ENCODE measurements at places on chromosomes 1 and 21.

DNA sequence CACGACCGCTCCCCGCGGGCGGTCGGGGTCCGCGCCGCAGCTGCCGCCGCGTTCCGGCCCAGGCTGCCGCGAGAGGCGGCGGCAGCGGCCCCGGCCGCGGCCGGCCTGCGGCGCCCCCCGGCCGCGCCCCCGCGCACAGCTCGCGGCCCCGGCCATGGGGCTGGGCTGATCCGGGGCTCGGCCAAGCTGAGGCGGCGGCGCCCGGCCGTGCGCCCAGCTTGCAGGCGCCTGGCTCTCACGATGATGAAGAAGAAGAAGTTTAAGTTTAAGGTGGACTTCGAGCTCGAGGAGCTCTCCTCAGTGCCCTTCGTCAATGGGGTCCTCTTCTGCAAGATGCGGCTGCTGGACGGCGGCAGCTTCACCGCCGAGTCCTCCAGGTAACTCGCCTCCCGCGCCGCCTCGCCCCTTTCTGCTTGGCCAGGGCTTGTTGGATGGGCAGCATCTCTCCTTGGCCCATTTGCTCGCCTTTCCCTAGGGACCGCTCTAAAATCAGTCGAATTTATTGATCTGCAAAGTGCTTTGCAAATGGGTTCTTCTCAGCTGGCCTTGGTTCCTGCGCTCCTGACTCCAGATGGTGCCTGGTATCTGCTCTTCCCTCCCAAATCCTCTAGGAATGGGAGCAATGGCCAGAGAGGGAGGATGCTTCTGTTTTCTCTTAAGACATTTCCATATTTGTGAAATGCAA is 431 bp downstream of the EEIG2 start:
- H3K27me3 ChIP-seq: no peaks in the 10 kb centered on the region
- peak overlapping the region; percentile 96 for H3K27ac ChIP-seq
- H3K4me1 ChIP-seq: peaks cover 29% of the 10 kb centered on the region
- peak overlapping the region; percentile 95 for H3K4me3 ChIP-seq
- H3K36me3 ChIP-seq: peaks cover 13% of the 10 kb centered on the region

DNA sequence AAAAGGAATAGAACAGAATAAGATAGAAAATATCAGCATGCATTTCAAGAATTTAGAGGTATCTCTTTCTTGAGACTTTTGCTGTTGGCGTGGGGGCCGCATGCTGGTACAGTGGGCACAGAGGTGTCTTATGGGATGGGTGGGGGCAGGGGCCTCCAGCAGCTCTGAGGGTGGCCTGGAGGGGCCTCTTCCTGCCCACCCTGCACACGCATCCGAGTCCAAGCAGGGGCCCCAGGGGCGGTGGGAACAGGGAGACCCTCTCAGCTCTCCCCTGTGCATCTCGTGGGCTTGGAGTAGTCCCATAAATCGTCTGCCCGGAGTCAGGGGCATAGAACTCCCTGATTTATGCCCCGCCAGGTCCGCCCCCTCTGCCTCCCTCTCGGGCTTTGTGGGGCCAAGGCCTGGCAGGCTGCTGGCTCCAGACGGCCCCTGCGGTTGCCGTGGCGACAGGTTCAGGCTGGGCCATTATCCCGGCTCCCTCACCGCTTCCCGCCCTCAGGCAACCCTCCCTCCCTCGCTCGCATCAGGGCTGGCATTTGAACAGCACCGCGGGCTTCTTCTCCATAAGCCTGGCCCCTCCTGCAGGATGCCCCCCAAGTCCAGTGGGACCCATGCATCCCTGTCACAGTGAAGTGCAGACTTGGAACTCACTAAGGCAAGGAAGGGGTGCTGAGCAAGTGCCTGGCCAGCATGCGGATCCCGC is 133.2 kb upstream of the ZBTB40 start:
- no peaks in the 10 kb centered on the region for H3K36me3 ChIP-seq
- H3K27me3 ChIP-seq: peaks cover 22% of the 10 kb centered on the region
- no peak overlapping the region for H3K4me3 ChIP-seq

GRCh38 chr21:39400173-39400572 is 45.4 kb downstream of the LCA5L start:
- no peak overlapping the region for H3K4me3 ChIP-seq
- no peaks in the 10 kb centered on the region for H3K4me1 ChIP-seq
- H3K27me3 ChIP-seq: no peaks in the 10 kb centered on the region
- H3K36me3 ChIP-seq: peaks cover 21% of the 10 kb centered on the region

GRCh38 chr1:31931593-31932225 is 6.5 kb downstream of the PTP4A2 start:
- peak overlapping the region; percentile 29 for H3K4me3 ChIP-seq
- peak overlapping the region; percentile 65 for H3K27ac ChIP-seq
- no peaks in the 10 kb centered on the region for H3K27me3 ChIP-seq
- peaks cover 18% of the 10 kb centered on the region for H3K36me3 ChIP-seq
- H3K4me1 ChIP-seq: peaks cover 87% of the 10 kb centered on the region

DNA sequence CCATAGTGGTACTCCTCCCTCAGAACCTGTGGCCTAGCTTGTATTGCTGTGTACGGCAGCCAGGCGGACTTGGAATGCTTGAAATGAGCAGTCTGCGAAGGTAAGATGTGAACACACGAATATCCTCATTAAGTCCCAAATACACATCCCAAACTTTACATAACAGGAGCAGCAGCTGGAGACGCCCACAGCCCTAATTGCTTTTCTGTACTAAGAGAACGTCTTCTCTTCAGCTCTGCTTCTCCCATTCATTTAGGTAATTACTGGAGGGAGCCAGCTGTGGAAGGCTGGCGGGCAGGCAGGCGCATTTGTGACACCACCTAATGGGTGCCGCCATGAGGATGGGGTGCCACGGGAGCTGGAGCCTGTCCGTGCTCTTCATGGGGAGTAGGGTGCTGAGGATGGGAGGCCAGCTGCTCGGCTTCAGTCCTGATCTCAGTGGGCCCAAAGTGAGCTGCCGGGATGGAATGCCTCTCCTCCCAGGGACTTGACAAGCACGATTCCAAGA is 66.6 kb upstream of the POU3F1 start:
- no peak overlapping the region for H3K27ac ChIP-seq
- peaks cover 4% of the 10 kb centered on the region for H3K4me1 ChIP-seq
- no peak for DNase-seq
- H3K4me3 ChIP-seq: no peak overlapping the region
- H3K27me3 ChIP-seq: peaks cover 4% of the 10 kb centered on the region
- no peaks in the 10 kb centered on the region for H3K36me3 ChIP-seq

- no peak overlapping the region for H3K4me3 ChIP-seq
- no peak for DNase-seq
- no peaks in the 10 kb centered on the region for H3K36me3 ChIP-seq
- H3K27me3 ChIP-seq: no peaks in the 10 kb centered on the region
- no peaks in the 10 kb centered on the region for H3K4me1 ChIP-seq
These were observed 403.9 kb downstream of the PCP4 start for GRCh38 chr21:40271164-40271563.

GRCh38 chr1:24765308-24765988 is 20.2 kb downstream of the CLIC4 start:
- H3K27ac ChIP-seq: no peak overlapping the region
- H3K36me3 ChIP-seq: no peaks in the 10 kb centered on the region
- H3K27me3 ChIP-seq: no peaks in the 10 kb centered on the region
- no peak overlapping the region for H3K4me3 ChIP-seq
- no peak for DNase-seq
- peaks cover 5% of the 10 kb centered on the region for H3K4me1 ChIP-seq

GRCh38 chr1:160451859-160452232 is 51.5 kb downstream of the VANGL2 start:
- H3K4me3 ChIP-seq: peak overlapping the region; percentile 51
- DNase-seq: no peak
- H3K27ac ChIP-seq: peak overlapping the region; percentile 90
- peaks cover 47% of the 10 kb centered on the region for H3K4me1 ChIP-seq
- no peaks in the 10 kb centered on the region for H3K27me3 ChIP-seq
- H3K36me3 ChIP-seq: peaks cover 15% of the 10 kb centered on the region

GRCh38 chr1:2258996-2259395 is 30.9 kb downstream of the SKI start:
- peaks cover 4% of the 10 kb centered on the region for H3K36me3 ChIP-seq
- H3K4me3 ChIP-seq: peak overlapping the region; percentile 43
- no peak for DNase-seq
- H3K27ac ChIP-seq: peak overlapping the region; percentile 37

GRCh38 chr1:167761400-167761799 is 39.6 kb downstream of the MPZL1 start:
- no peak for DNase-seq
- no peak overlapping the region for H3K4me3 ChIP-seq
- H3K27me3 ChIP-seq: no peaks in the 10 kb centered on the region
- H3K27ac ChIP-seq: no peak overlapping the region

DNA sequence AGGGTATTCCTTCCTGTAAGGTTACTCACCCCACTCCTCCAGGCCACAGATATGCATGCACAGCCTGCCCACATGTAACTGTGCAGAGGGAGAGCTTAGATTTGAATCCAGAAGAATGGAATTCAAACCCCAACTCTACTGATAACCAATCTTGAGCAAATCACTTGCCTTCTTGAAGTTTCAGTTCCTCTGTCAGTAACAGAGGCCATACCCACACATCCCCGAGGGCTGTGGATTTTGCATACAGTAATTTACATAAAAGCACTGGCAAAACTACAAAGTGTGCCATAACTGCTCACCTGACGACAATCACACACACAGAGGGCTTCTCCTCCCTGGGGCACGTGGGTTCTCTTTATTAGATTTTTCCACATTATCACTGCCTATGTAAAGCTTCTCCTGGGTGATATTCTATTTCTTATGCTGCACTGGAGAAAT is 18.6 kb downstream of the CD247 start:
- H3K36me3 ChIP-seq: no peaks in the 10 kb centered on the region
- H3K27me3 ChIP-seq: peaks cover 60% of the 10 kb centered on the region
- peak overlapping the region; percentile 28 for H3K27ac ChIP-seq
- DNase-seq: peak; percentile 67
- H3K4me3 ChIP-seq: no peak overlapping the region
- peaks cover 38% of the 10 kb centered on the region for H3K4me1 ChIP-seq

Measured in stimulated activated naive B cell treated with anti-CD40 and anti-IgM and Interleukin-4, amounts not matched to agents 10 μg/mL and 1 μg/mL and 100 μg/mL, for 72 hours (primary cell).